ENCODE measurements at places on chromosomes 3 and 15.

- no peak for DNase-seq
Observed at GRCh38 chr3:64048631-64049061, 25.4 kb upstream of the PSMD6 start.

GRCh38 chr15:68301301-68301700 lies 23.8 kb downstream of the FEM1B start:
- no peak for DNase-seq

GRCh38 chr15:65373163-65373651 lies 4.6 kb downstream of the IGDCC3 start:
- no peak for DNase-seq

DNA sequence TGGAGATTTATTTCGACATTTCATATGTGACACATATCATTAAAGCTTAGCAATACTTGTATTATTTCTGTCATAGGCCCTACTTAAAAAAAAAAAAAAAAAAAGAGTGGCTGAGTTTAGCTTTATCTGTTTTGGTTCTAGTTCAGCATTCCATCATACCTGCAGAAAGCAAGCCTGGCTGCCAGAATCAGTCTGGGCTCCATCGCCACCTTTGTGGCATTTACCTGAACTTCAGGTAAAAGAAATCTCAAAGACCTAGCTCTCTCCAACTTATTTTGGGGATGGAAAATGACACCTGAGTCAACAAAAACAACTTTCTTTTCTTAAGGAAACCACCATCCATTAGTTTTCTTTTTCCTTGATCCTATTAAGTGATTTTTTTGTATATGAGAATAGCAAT lies 82.1 kb downstream of the NEK10 start:
- DNase-seq = no peak

- no peak for DNase-seq
Observed at GRCh38 chr15:25703726-25704125, 159.4 kb downstream of the ATP10A start.
